GM12891 (cell line): ENCODE measurements at places on chromosomes 3 and 15.

DNA sequence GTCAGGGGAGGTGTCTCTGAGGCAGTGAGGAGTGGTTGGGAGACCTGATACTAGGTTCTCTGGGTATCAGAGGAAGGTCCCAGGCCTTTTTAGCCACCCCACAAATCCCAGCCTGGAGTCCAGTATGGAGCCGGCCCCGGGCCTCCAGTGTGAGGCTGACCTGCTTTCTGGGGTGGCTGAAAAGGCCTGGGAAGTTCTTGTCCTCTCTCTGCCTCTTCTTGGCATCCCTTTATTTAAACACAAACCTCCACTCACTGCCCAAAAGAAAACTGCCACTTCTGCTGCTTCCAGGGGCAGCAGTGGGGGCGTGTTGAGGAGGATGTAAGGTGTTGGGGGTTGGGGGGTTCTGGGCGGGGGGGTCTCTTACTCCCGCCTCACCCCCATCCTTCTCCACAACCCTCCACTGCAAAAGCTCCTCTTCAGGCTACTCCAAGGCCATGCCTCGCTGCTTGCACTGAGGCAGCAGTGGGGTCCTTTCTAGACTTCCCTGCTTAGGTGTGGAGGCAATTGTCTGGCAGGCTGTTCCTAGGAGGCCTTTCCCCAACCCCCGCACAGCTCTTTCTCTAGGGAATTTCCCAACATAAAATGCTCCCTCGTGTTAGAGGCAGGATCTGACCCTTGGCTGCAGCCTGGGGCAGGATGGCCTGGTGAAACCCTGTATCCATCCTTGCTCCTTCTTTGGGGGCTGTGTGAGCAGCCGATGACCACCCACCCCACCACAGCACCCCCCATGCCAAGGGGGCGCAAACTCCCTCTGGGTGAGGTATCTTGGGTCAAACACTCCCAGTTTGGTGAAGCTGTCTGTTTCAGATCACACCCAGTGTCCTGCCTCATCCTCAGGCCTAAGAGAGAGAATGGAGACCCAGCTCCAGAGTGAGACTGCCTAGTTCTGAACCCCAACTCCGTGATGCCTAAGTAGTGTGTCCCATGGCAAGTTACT is 12.1 kb upstream of the RAD18 start:
- no peak for DNase-seq

DNA sequence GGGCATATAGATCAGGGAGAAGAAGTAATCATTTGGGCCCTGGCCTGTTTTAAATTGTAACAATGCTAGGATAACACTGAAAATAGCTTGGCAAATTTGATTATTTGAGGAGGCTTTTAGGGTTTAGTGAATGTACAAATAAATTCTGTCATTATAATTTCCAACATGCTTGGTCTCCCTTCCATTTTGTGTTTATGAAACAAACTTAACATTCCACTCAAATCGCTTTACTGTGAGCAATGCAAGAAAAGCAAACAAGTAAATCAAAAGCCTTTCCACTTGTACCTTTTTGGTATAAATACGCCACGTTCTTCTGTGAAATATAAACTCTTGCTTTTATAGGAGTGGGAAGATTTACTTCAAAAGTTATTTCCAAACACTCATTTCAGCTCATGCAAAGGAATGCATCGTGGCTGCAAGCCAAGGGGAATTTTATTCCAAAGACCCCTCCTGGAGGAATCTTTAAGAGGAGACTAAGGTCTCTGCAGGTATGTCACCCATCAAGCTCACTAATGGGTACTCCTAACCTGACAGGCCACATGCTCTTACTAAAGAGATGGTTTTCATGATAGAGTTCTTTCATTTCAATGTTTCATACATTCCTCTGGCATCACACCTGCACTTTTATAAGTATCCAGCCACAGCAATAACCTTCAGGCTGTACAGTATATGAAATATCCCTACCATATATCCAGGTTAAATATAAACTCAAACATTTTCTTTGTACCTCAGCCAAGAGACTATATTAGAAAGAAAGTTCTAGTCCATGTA is 115.2 kb downstream of the P3H2 start:
- no peak for DNase-seq

- no peak for DNase-seq
Measured at GRCh38 chr3:101709126-101709525, 15.3 kb upstream of the CEP97 start.

DNA sequence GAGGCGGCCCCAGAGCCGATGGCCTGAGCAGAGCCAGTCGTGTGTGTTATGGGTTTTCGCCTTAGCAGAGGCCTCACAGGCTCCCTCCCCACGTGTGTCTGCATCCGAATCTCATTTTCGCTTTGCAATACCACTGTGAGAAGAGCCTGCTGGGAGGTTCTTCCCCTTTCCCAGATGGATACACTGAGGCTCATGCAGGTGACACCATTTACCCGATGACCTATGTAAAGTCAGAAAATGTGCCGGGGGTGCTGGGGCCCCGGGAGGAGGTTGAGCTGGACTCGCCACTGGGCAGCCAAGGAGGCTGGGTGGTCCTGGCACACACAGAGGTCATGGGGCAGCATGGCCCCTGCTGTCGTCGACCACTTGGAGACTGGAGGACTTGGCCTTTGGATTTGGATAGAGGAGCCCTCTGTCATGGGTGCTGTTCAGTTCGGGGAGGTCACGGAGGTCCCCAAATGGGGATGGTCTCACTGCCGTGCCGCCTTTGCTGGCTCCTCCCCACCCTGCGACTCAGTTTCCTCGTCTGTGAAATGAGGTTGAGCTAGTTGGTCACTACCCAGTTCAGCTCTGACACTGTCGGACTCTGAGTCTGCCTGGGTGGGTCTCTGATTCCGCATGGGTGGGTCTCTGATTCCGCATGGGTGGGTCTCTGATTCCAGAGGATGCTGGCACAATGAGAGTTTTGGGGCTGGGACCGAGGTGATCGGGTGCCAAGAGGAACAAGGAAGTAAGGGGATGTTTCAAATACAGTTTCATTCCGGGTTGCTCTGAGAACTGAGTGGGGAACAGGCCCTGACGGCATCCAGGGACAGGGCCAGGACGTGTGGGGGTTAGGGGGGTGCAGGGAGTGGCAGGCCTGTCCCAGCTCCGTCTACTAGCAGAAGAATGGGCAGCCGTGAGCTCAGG is 23.2 kb upstream of the MUC4 start:
- DNase-seq, result no peak

DNA sequence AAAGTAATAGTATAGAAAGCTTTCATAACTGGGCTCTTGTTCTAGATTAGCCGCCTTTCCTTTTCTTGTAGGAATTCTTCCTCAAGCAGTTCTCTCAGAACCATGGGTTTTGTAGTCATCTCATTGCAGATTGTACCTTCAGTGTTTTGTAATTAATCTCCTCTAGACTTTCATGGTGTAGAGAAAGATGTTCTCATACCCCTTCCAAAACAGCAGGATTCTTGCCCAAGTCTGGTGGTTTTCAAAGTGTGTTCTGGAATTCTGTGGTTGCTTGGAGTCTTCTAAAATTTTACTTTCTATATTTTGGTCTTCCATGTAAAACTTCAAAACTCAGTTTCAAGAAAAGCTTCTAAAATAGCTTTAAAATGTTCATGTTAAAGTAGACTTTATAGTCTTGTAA is 293.8 kb downstream of the PTPRG start:
- no peak for DNase-seq

DNA sequence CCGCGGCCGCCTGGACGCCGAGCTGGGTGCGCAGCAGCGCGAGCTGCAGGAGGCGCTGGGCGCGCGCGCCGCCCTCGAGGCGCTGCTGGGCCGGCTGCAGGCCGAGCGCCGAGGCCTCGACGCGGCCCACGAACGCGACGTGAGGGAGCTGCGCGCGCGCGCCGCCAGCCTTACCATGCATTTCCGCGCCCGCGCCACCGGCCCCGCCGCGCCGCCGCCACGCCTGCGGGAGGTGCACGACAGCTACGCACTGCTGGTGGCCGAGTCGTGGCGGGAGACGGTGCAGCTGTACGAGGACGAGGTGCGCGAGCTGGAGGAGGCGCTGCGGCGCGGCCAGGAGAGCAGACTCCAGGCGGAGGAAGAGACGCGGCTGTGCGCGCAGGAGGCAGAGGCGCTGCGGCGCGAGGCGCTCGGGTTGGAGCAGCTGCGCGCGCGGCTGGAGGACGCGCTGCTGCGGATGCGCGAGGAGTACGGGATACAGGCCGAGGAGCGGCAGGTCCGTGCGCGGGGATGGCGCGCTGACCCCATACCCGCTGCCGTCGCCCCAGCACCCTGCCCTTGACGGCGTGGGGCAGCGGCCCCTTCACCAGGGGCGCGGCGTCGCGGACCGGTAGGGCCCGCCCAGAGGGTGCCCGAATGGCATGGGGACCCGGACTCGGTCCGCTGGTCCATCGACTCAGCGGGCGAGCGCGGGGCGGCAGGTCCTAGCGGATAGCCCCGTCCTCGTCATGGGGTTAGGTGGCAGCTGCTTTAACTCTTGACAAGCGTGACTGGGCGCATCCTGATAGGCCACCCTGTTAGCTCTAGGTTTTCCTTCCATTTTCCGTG is 848 bp downstream of the SYNM start:
- peak; percentile 53 for DNase-seq

DNA sequence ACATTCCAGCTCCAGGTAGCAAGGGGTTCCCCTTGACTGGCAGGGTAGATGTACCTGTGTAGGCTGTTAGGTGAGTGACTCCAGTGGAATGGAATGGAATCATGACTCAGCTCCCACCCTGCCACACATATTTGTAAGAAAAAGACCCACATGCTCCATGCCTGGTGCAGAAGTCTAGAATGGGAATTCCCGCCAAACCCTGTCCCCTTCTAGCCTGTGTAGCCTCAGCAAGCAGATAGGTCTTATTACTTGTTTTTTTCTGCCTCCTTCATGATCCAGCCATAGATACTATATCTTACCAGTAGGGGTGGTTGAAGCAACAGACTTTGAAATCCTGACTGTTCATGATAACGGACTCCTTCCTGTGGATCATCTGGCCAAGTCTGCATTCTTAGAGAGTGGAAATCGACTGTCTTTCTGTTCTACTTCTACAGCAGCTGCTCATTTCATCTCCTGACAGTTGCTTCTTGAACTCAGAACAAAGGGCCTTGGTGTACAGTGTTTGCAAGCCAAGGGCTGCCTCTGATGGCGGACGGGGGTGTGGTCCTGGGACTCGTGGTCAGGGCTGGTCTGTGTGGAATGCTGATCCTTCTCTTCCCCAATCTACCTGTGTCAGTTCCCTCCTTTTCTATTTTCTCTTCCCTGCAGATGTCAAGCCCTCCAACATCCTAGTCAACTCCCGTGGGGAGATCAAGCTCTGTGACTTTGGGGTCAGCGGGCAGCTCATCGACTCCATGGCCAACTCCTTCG is 16.3 kb downstream of the SNAPC5 start:
- no peak for DNase-seq

GRCh38 chr3:5016211-5017161 is 37.2 kb downstream of the BHLHE40 start:
- DNase-seq, result peak; percentile 38

- no peak for DNase-seq
Measured at GRCh38 chr3:108315767-108316301, 19.5 kb downstream of the HHLA2 start.

GRCh38 chr3:55362210-55362960 is 124.7 kb downstream of the WNT5A start:
- DNase-seq, result no peak

- no peak for DNase-seq
Measured at GRCh38 chr15:89526181-89526580, 29.8 kb upstream of the RHCG start.

- DNase-seq, result no peak
Measured at GRCh38 chr3:55698831-55699230, 211.7 kb upstream of the WNT5A start.

DNA sequence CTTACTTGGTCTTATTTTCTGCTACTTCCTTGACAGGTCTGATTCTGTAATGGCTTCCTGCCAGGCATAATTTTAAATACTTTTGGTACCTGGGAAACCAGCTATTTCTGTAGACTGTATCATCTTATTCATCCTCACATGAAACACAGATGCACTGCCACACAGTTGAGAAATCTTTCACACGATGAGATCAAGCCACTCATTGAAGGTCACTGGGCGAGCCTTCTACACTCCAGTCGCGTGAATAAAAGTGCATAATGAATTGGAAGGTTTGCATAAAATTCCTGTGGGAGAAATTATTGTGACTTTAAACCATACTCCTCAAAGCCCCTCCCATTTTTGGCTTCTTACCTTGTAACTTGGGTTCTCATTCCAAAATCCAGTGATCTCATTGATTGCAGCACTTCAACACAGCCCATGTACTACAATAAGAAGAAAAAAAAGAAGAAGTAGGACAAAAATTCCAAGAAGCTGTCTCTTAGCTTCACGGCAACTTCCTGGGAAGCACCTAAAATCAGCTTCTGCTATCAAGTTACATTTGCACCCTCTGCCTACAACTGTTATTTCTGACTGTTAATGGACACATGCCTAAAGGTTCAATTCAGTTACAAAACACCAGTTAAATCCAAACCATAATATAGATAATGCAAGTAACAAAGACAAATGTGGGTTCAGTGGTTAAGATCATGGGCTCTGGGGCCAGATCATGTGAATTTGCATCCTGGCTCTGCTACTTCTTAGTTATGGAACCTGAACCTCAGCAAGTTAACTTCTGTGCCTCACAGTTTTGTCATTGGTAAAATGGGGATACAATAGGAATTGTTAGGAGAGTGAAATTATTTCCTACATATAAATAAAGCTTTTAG is 39.0 kb downstream of the SHC4 start:
- DNase-seq, result no peak

- no peak for DNase-seq
Measured at GRCh38 chr3:31968369-31968926, 12.6 kb downstream of the OSBPL10 start.

- no peak for DNase-seq
Measured at GRCh38 chr3:94221829-94222228, 159.0 kb downstream of the NSUN3 start.

GRCh38 chr3:164375995-164376394 is 702.3 kb downstream of the SI start:
- no peak for DNase-seq

GRCh38 chr3:69880069-69880640 is 119.4 kb upstream of the SAMMSON start:
- DNase-seq, result no peak

DNA sequence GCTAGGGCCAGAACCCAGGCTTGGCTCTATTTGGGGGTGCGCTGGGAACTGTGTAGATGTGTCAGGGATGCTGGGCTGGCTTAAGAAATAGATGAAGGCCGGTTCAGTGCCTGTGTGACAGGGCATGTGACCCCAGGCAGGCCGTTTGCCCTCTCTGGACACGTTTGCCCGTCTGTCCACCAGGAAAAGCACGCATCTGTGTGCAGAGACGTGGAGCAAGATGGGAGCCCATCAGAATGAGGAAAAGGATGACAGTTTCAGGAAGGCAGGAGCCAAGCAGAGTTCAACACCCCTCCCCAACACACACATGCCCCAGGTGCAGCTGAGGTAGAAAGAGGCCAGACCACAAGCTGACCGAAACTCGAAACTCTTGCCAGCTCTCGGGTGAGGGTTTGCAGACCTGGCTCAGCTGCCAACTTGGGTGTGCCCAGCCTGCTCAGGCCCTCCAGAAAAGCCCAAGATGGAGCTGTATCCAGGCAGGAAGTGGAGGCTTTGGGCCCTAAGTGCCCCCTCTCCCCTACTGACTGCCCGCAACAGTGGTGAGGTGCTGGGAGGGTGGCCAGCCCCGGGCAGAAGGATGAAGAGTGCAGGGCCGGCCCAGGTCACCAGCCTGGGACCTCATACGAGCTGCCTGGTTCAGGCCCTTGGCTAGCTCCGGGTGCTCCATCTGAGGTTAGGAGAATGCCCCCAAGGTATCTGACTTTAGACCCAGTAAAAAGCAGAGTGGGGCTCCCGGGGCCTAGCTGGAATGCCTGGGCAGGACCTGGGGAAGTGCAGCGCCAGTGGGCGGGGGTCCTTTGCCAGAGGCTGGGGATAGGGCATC is 10.2 kb upstream of the MESP1 start:
- no peak for DNase-seq

GRCh38 chr15:39564972-39565665 is 15.8 kb upstream of the THBS1 start:
- no peak for DNase-seq
